ENCODE measurements at places on chromosomes 7 and 10.

DNA sequence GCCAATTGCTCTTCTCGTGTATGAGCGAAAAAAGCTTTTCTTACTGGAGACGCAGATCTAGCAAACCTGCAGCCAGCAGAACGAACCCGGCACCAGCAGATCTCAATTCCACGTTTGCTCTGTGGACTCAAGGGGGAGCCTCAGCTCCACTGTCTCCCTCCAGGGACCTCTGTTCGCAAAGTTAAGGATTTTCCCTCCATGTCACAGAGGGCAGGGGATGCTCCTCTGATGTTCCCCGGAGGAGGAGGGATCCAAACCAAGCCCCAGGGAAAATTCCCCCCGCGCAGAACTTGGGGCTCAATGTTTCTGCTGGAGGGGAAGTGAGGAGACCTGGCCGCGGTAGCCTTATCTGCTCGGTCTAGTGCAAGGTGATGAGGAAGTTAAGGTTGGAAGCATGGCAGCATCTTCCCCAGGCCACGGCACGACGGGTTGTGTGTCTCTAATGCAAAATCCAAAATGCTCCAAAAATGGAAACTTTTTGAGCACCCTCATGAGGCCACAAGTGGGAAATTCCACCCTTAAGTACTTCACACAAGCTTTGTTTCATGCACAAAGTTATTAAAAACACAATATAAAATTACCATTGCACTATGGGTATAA, 9.0 kb downstream of the IQCE start:
- no peak for DNase-seq

DNA sequence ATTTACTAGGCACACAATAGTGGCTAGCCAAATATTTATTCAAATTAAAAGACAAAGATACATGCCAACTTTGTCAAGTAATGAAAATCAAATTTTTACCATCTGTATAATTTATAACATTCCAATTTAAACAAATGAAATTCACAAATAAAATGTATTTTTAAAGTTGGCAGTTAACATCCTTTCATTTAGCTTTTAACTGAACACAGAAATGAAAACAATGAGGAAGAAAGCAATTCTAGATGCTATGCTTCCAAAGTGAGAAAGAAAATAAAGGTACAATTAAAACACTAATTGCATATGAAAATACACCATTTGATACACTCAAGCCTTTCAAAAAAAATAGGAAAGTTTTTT, 123.1 kb downstream of the MPP7 start:
- no peak for DNase-seq

GRCh38 chr10:114519756-114520293, 115.5 kb upstream of the AFAP1L2 start:
- no peak for DNase-seq

- DNase-seq = no peak
These were observed 30.6 kb downstream of the ANTXRL start for GRCh38 chr10:46317370-46317769.

DNA sequence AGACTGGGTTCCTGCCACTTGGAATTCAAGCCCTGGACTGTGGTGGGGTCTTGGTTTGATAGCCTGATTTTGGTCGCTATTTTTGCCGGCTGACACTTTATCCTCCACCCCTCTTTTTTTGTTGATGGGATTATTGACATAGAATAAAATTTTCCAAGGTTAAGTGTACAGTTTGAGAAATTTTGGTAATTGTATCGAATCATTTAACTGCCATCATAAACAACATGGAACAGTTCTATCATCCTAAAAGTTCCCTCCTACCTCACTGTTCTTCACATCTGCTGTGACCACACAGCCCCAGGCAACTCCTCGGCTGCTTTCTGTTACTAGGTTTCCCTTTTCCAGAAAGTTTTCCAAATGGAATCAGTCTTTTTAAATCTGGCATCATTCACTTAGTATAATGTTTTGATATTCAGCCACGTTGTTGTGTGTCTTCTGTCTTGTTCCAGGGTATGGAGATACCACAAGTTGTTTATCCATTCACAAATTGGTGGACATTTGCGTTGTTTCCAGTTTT, 50.6 kb upstream of the STEAP1B start:
- no peak for DNase-seq

- DNase-seq = no peak
These were observed 19.0 kb upstream of the ELFN1 start for GRCh38 chr7:1651031-1651446.

GRCh38 chr10:118901380-118901779, 128.1 kb upstream of the NANOS1 start:
- DNase-seq = no peak

DNA sequence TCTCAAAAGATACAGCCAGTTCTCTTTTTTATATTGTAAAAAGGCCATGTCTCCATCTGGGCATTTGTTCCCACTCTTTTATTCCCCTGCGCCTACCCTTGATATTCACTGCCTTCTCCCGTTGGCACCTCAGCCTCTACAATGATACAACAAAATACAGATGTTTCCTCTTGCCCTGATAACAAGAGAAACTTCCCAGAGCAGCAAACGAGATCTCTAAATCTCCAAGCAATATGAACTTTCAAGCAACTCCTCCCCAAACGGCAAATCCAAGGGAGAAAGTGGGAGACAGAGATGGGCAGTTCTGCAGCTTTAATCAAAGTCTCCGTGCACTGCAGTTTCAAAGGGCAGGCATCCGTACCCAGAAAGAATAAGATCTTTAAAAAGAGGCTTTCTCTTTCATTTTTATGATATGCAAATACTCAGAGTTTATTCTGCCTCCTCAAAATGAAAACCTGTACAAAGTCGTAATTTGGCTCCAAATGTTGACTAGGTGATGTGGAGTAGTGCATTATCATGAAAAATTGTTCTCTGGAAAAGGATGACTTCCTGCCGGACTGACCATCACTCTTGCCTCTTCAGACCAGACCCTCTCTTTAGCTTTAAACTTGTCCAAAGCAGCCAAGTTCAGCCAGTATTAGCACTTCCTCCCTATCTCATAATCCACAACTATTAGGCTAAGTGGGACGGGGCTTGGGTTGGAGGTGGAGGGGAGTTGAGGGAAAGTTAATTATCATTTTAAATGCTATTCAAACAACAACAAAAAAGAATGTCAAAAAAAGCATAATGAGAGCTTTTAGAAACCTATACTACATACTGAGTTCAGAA, 682 bp downstream of the HGF start:
- DNase-seq = no peak

DNA sequence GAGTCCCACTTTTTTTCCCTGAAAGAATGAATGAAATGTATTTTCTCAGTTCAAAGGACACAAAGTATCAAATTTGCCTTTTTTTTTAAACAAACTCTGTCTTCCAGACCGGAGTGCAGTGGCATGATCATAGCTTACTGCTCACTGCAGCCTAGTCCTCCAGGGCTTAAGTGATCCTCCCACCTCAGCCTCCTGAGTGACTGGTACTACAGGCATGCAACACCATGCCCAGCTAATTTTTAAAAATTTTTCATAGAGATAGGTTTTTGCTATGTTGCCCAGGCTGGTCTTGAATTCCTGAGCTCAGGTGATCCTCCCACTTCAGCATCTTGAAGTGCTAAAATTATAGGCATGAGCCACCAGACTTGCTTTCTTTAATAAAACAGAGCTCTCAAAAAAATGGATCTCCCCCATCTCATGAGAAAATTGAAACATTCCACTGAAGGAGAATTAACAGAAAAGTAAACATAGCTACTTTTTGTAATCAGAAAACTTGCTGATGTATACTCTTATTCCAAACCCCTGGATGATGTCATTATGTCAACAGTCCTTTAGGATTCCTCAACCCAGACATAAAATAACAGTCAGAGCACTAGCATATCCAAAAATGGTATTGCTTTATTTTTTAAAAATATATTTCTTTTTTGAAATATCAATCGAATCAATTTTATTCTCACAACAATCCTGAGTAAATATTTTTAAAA, 12.3 kb upstream of the TRDMT1 start:
- DNase-seq = no peak

DNA sequence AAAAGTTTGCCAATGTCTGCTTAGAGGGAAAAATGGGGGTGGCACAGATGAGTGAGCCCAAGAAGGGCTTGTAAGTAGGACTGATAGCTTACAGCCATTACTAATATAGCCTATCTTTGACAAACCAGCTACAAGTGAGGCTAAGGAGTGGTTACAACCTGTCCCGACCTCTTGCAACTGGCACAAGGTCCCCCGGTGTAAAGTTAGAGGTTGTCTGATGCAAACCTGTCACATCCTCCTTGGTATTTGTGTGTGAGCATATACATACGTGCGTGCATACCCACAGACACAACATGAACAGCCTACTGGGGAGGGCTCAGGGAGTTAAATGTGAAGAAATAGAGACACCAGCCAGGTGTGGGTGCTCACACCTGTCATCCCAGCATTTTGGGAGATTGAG, 14.6 kb downstream of the ADAP1 start:
- DNase-seq = no peak

- no peak for DNase-seq
These were observed 13.2 kb upstream of the NPS start for GRCh38 chr10:127535802-127536515.

- DNase-seq = no peak
These were observed 731 bp downstream of the CHCHD3 start for GRCh38 chr7:133081119-133081598.

DNA sequence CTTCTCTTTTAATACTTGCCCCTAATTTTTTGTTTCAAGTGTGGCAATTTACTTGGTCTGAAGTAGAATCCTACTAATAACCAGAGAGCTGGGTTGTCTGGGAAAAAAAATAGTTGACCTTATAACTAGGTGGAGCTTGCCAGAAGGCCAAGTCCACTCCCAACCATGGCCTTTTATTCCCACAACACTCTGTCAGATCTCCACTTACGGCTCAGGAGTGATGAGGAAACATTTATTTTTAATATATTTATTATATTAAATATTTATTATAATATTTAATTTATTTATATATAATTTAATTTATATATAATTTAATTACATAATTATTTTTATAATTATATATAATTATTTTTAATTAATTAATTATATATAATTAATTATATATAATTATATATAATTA, 58.8 kb downstream of the TSPAN12 start:
- DNase-seq = no peak

- DNase-seq = no peak
These were observed 200.2 kb downstream of the ZNF438 start for GRCh38 chr10:30831426-30831825.

DNA sequence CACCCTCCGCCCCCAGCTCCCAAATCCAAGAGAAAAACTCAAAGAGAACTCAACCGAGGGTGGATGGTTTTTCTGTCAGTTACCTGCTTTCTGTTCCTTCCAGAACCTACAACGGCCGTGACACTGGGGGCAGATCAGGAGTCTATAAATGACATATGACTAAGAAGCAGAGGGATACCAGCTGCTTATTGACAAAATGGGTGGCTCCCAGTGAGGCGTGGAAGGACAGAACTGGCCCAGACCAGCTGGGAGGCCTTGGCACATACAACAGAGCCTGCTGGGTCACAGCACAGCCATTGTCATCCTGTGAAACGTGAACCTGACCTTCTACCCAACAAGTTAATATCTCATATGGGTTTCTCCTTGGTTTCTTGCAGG, 84.3 kb upstream of the ADRB1 start:
- peak; percentile 2 for DNase-seq

DNA sequence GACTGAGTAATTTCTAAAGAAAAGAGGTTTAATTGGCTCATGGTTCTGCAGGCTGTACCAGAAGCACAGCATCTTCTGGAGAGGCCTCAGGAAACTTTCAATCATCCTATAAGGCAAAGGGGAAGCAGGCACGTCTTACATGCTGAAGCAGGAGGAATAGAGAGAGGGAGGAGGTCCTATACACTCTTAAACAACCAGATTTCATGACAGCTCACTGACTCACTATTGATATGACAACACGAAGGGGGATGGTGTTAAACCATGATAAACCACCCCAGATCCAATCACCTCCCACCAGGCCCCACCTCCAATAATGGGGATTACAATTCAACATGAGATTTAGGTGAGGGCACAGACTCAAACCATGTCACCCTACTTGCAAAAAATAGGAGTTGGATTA, 201.5 kb downstream of the CDK14 start:
- DNase-seq = no peak

DNA sequence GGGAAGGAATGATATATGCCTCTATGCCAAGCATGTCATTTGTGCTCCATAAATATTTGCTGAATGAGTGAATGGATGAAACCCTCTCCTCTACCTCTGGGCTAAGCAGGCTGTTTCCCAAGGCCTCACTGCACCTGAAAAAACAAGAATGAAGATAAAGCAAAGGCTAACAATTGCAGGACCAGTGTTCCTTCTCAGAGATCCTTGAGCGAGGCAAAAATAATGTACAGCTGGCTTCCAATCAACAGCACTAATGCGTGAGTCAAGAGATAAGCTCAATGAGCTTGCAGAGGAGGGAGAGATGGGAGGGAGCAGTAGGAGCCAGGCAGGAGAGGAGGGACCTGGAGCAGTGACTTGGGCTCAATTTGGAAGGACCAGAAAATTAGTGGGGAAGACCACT, 144.5 kb upstream of the NFE2L3 start:
- no peak for DNase-seq

- no peak for DNase-seq
These were observed 4.5 kb upstream of the DRGX start for GRCh38 chr10:49400365-49400764.

GRCh38 chr10:19683960-19684359, 132.3 kb upstream of the PLXDC2 start:
- no peak for DNase-seq

DNA sequence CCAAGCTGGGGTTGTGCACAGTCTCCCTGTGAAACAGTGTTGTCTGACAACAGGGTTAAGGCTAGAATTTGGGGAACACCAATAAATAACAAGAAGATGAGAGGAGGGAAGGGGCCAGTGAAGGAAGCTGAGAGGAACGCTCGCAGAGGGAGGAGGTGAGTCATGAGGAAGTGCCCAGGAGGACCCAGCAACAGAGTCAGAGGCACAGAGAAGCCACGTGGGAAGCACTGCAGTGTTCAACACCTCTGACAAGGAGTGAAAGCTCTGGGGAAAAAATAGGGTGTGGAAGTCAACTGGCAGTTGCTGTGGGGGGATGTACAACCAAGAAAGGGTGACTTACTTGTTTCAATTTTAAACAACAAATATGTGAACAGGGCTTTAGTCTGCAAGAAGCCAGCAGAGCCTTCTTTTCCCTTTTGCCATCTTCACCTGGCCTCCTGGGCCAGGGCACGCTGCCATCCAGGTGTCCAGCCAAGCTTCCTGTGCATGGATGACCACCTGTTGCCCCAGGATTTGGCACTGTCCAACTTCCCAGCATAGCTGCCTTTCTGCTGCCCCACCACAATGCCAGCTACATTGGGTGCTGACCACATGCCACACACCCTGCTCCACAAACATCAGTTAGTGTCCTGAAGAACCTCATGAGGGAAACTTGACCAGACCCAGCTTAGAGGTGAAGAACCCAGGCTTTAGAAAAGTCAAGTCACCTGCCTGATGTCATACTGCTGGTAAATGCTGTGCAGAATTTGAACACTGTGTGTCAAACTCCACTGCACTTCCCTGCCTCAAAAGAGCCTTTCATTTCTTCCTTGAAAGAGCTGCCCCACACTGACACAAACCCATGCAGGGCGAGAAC, 69.6 kb downstream of the ATXN7L1 start:
- peak; percentile 72 for DNase-seq

All from MV-4-11 (cell line).